Psoas muscle (tissue), 8 donors: ENCODE measurements at places on chromosomes 11 and 22. TPM values are rescaled to one million over a fixed set of nuclear protein-coding genes. Genes with fewer than 3 reads are reported as not detected.

GRCh38 chr11:122984186-122985011 lies 2.8 kb upstream of the BSX start:
- H3K36me3 ChIP-seq = no peaks in the 10 kb centered on the region
- no peaks in the 10 kb centered on the region for H3K27me3 ChIP-seq
- H3K27ac ChIP-seq = no peak overlapping the region
- H3K4me3 ChIP-seq = peak overlapping the region; percentile 69
- no peaks in the 10 kb centered on the region for H3K4me1 ChIP-seq
- DNase-seq = no peak

DNA sequence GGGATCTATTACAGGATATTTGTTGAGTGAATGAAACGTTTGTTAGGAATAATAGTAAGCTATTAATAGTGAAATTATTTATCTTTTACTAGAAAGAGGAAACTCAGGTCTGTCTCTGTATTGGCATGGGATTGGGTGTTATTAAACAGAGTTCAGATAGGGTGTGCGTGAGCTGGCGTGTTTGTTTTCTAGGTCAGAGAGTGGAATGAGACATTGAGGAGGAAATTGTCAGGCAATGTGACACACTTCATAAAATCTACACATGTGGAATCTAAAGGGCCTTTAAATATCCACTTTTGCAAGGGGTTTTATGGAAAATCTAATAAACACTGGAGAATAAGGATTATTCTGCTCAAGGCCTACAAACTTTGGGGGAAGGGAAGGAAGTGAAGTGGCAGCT lies 552.9 kb downstream of the NTM start:
- H3K36me3 ChIP-seq = no peaks in the 10 kb centered on the region
- H3K4me1 ChIP-seq = no peaks in the 10 kb centered on the region
- DNase-seq = no peak
- H3K27ac ChIP-seq = no peak overlapping the region
- no peak overlapping the region for H3K4me3 ChIP-seq
- H3K27me3 ChIP-seq = peaks cover 1% of the 10 kb centered on the region

DNA sequence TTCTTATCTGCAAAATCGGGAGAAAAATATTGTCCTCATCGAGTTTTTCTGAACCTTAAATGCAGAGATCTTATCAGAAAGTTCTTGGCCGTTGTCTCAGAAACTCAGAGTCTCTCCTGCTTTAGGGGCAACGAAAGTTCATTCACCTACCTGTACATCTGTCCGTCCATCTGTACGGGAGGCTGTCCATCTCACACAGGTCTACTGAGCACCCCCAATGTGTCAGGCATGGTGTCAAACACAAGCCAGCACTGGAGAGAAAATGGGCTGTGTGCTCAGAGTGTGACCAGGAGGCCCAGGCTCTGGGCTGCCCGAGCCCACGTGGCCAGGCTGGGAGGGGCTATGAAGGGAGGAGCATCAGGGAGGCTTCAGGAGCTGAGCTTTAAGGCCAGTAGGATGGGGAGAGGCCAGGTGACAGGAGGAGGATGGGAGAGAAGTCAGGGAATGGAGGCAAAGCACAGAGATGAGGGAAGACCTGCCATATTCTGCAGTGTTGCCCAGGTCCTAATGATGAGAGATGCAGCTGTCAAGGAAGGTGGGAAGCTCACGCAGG lies 62.4 kb upstream of the MYEOV start:
- no peak for DNase-seq
- no peaks in the 10 kb centered on the region for H3K36me3 ChIP-seq
- H3K4me1 ChIP-seq = no peaks in the 10 kb centered on the region
- H3K27me3 ChIP-seq = no peaks in the 10 kb centered on the region

DNA sequence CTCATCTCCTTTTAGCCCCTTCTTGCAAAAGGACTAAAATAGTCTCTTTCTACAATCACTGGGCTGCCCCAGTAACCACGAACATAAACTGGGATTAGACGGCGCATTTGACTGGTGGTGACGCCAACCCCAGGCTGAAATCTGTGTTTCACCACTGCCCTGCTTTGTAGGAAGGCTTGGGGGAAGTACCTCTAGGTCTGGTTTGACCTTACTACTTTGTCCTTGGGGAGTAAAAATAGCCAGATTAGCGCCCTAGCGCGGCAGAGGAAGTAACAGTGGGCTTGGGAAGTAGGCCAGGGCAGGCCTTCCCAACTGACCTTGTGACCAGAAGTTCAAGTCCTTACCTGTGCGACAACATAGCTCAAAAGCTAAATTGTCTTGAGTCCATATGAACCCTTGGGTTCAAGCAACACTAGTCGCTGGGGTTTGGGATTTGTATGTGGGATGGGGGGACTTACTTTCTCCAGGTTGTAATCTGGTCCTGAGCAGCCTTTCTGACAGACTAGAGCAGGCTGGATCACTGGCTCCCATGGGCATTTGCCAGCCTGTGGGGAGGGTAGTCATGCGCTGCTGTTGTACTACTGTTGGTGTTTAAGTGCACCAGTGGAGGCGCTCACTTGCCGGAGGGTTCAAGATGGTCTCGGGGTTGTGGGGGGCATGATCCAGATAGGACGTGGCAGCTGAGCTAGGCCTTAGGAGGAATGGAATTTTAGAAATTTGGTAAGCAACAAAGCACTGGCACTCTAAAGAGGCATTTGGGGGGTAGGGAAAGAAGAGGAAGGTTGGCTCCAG lies 953 bp upstream of the PACS1 start:
- peak overlapping the region; percentile 93 for H3K4me3 ChIP-seq
- peak; percentile 59 for DNase-seq
- no peaks in the 10 kb centered on the region for H3K27me3 ChIP-seq
- H3K4me1 ChIP-seq = peaks cover 19% of the 10 kb centered on the region

- H3K4me3 ChIP-seq = no peak overlapping the region
- DNase-seq = no peak
- no peaks in the 10 kb centered on the region for H3K4me1 ChIP-seq
- H3K27me3 ChIP-seq = no peaks in the 10 kb centered on the region
- H3K36me3 ChIP-seq = no peaks in the 10 kb centered on the region
Observed at GRCh38 chr22:48185071-48186055, 1422.9 kb downstream of the TBC1D22A start.

DNA sequence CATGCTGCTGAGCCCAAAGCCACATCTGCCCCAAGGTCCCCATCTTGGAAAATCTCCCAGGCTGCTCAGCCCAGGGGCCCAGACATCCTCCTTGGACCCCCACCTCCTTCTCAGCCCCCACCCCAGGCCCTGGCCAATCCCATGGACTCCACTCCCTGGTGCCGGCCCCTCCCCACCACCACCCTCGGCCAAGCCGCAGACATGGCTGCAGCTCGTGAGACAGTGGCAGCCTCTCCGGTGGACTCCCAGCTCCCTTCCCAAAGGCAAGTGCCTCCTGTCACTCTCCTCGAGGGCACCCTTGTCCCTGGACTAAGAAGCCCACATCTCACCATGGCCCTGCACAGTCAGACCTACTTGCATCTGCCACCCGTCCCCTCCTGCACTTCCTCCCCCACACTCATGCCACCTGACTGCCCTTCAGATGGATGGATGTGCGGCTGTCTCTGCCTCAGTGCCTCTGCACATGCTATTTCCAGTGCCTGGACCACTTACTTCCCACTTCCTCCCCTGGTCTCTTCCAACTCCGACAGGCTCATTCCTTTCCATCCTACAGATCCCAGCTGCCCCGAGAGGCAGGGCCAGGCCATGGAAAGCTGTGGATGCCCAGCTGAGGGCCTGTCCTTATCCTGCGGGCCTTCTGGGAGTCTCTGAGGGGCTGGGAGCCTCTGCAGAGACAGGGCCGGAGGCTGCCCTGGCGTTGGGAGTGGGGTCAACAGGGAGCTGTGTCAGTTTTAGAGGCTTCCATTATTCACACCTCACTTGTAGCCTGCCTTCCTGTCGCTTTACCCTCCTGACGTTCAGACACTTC lies 25.5 kb upstream of the RFPL3 start:
- no peak for DNase-seq
- no peaks in the 10 kb centered on the region for H3K36me3 ChIP-seq

- H3K4me1 ChIP-seq = no peaks in the 10 kb centered on the region
- H3K4me3 ChIP-seq = no peak overlapping the region
- no peaks in the 10 kb centered on the region for H3K27me3 ChIP-seq
- H3K36me3 ChIP-seq = no peaks in the 10 kb centered on the region
- DNase-seq = peak; percentile 60
- H3K27ac ChIP-seq = no peak overlapping the region
Observed at GRCh38 chr22:33018232-33018864, 39.8 kb downstream of the SYN3 start.

DNA sequence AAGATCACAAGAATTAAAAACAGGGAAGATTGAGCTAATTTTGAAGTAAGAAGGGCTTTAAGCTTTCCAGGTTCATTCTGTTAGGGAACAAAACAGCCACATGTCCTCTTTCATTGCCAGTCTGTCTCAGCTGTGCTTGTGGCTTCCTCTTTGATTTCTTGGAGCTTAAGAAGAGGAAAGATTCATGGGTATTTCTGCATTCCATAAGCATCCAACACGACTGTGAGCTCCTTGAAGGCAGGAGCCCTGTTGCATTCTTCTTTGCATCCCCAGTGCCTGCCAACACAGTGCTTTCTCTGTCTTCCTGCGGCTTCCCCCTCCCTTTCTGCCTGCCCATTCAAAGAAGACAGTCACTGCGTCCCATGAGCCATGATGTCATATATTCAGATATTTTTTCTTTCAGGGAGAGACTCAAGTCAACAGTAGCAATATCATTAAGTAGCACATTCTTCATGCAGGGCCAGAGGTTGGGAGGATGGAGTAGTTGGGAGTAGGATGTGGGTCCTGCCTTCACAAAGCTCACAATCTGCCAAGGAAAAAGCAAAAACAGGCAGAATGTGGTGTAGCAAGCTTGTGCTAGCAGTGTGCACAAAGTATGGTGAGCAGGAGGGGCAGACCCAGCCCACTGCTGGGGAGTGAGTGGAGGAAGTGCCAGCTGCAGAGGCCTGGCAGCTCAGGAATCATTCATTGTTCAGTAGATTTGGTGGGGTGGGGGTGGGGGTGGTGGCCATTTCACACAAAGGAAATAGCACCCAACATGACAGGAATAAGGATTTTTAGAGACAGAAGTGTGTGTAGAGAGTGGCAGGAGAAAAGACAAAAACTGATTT lies 162.1 kb upstream of the RASSF10 start:
- peak overlapping the region; percentile 39 for H3K4me3 ChIP-seq
- no peaks in the 10 kb centered on the region for H3K27me3 ChIP-seq
- peaks cover 67% of the 10 kb centered on the region for H3K4me1 ChIP-seq

GRCh38 chr11:76123248-76123647 lies 83.1 kb downstream of the WNT11 start:
- peaks cover 31% of the 10 kb centered on the region for H3K4me1 ChIP-seq
- H3K4me3 ChIP-seq = no peak overlapping the region

DNA sequence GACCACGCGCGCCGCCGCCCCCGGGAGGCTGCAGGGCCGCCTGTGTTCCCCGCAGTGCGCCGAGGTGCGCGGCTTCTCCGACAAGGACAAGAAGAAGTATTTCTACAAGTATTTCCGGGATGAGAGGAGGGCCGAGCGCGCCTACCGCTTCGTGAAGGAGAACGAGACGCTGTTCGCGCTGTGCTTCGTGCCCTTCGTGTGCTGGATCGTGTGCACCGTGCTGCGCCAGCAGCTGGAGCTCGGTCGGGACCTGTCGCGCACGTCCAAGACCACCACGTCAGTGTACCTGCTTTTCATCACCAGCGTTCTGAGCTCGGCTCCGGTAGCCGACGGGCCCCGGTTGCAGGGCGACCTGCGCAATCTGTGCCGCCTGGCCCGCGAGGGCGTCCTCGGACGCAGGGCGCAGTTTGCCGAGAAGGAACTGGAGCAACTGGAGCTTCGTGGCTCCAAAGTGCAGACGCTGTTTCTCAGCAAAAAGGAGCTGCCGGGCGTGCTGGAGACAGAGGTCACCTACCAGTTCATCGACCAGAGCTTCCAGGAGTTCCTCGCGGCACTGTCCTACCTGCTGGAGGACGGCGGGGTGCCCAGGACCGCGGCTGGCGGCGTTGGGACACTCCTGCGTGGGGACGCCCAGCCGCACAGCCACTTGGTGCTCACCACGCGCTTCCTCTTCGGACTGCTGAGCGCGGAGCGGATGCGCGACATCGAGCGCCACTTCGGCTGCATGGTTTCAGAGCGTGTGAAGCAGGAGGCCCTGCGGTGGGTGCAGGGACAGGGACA lies 2.7 kb downstream of the NLRP6 start:
- no peak overlapping the region for H3K27ac ChIP-seq
- no peaks in the 10 kb centered on the region for H3K27me3 ChIP-seq
- peak overlapping the region; percentile 28 for H3K4me3 ChIP-seq
- no peaks in the 10 kb centered on the region for H3K36me3 ChIP-seq
- no peak for DNase-seq
- no peaks in the 10 kb centered on the region for H3K4me1 ChIP-seq

The SEPTIN3 gene
- polyA plus RNA-seq = 0.14 TPM
